ENCODE measurements at places on chromosomes 5 and 9.
A peak's percentile ranks its signal among the peaks of the same experiment; 100 is the strongest.

DNA sequence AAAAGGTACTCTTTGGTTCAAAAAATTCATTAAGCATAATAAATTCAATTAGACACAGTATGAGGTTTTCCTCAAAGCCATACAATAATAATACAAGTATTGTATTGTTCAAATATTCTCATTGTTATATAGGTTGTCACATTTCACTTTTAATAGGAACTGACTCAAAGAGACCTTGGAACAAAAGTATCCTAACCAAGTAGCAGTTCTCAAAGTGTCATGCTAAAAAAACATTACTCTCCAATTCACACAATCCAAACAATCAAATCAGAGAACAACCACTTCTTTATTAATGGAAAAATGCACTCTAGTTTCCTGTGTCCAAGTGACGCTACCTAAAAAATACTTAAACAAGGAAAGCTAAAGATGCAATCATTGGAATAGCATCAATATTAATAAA, 115.4 kb downstream of the DENND1A start:
- no peak for DNase-seq

DNA sequence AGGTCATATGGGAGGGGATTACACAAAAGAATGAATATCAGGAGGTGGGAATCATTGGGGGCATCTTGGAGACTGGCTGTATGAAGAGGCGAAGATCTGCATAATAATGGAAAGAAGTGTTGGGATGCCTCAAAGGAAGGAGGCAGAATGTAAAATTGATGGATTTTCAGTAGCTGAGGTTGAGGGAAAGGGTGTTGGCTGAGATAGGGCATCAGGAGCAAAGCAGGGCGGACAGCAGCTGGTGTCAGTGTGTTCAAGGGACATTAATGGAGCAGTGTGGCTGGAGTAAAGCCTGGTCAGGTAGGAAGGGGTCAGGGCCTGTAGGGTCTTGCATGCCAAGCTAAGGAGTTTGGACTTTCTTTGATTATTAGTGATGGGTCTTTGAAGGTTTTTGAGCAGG, 65.2 kb upstream of the TNFAIP8 start:
- no peak for DNase-seq

DNA sequence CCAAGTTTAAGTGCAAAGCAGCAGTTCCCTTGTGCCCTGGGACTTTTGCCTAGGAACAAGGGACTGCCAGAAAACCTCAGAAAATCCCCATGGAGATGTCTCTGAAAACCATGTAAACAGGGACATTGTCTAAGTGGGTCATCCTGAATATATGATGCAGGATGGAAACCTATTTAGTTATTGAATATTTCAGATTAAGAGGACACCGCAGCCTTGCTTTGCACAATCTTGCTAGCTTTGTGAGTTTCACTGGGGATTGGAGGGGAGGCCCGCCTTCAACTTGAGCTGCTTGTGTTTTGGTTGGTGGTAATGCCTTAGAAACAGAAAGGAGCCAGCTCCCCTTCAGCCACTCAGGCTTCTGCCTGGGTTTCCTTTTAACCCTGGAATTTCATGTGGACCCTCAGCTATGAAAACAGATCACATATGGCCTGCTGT, 112.8 kb downstream of the C9orf152 start:
- no peak for DNase-seq

- DNase-seq: no peak
These were observed 430.4 kb downstream of the CAAP1 start for GRCh38 chr9:26462213-26462612.

- DNase-seq: no peak
These were observed 105.0 kb downstream of the ACTL7B start for GRCh38 chr9:108750661-108751215.

- DNase-seq: no peak
These were observed 101.5 kb downstream of the SEMA5A start for GRCh38 chr5:9444346-9444745.

DNA sequence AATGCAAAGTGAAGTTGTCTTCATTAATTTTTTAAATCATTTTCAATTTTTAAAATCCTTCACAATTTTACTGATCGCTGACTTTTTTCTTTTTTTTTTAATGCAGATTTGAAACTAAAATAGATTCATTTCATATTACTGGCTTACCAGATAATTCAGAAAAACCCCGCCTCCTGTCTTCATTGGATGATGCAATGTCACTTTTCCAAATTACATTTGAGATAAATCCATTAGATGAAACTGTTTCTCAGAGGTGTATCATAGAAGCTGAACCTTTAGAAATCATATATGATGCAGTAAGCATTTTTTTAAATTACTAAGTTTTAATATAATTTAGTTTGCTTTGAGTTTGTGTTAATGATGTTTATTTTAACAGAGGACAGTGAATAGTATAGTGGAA, 60.6 kb downstream of the VPS13A start:
- no peak for DNase-seq

DNA sequence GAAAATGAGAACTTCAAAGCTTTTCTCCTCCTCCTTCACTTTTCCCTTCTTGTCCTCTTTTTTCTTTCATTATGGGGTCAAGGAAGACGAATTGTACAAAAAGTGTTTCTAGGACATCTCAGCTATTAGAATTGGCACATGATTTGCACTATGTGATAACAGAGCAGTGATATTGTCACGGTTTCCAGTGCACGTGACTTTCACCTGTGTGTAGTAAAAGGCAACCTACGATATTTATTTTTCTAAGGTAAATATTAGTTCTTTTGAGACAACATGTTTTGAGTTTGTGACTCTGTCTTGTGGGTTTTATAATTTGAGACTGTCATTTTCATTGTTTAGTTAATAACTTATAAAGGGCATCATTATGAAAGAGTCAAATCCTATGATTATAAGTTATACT, 213.1 kb downstream of the PSAT1 start:
- DNase-seq: no peak

GRCh38 chr9:9319007-9319406, 1293.8 kb downstream of the PTPRD start:
- no peak for DNase-seq

DNA sequence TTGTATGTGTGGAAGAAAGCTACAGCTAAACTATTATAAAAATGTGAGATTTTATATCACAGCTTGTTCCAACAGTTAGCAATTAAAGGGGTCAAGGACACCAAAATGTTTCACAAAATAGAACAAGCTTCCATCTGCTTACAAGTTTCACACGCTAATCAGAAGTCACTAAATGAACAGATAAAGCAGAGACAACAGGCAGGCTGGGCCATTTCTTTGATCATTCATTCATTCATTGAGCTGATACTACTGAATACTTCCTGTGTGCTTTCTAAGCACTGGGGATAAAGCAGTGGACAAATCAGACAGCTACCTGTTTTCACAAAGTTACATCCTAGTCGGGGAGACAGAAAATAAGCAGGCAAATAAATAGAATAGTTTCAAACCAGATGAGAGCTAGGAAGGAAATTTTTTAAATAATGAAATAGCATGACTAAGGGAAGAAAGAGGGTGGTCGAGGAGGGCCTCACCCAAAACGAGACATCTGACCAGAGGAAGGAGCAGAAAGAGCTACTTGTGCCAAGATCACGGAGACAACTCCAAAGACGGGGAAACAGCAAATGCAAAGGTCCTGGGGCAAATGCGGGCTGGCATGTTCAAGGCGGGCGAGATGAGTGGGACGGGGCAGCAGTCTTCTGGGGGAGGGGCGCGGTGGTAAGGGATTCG, 1.2 kb downstream of the MAPK9 start:
- no peak for DNase-seq

DNA sequence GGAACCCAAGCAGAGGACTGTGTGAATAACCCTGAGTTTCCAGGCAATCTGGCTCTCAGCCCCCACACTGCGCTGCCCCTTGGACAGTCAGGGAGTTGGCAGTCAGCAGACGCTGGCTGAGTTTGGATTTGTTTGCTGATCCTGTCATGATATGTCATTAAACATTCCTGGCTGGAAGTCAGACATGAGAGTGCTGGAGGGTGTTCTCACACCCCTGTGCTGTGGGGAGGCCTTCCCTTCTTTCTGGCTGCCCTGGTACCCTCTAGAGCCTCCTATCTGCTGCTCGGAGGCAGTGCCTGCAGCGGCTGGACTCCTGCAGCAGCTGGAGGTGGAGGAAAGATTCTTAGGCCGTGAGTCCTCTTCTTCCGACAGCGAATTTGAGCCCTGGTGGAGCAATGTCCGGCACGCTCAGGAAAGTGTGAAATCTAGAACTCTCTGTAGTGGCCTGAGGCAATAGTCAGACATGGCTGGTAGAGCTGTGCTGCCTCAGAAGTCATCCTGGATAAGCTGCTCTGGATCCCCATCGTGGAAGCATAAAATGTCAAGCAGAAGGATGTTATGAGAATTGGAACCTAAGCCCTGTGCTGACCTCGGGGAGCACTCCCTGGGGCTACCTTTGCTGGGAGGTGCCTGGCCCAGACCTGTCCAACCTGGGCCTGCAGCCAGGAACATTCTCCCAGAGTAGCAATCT, 72.0 kb downstream of the PDE8B start:
- no peak for DNase-seq

DNA sequence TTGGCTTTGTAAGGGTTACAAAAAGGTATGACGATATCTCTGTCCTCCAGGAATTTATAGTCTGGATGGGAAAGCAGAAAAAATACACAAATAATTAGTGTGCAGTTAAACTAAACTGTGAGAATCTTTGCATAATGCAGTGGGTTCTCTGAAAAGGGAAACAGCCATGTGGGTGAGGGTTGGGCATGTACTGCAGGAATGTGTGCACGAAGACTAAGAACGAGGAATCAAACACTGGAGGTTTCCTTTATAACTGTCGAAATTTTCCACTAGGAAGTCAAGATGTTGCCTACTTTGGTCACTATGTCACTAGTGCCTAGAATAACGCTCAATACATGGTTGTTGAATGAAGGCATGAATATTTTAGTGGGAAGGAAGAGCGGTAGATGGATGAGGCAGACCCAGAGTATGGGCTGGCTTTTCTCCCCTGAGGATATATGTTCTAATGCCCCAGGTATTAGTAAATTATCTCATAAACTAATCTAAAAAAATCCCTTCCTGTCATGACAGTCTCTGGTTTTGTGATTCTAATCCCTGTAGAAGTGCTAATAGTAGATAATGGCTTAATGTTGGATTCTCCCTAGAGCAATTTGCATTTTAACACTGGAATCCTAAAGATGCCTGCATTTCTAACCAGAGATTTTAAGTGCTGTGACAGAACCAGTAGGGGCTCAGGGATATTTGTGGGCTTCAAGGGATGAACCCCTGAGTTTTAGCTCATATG, 227.3 kb downstream of the NMUR2 start:
- DNase-seq: no peak

- DNase-seq: peak; percentile 11
These were observed 50.7 kb upstream of the SHB start for GRCh38 chr9:38119560-38120236.

- no peak for DNase-seq
These were observed 35.2 kb downstream of the SLC9A3 start for GRCh38 chr5:488744-489688.

GRCh38 chr5:175686396-175686795, 28.5 kb downstream of the HRH2 start:
- DNase-seq: no peak

GRCh38 chr9:111000202-111000601, 38.1 kb downstream of the LPAR1 start:
- no peak for DNase-seq

DNA sequence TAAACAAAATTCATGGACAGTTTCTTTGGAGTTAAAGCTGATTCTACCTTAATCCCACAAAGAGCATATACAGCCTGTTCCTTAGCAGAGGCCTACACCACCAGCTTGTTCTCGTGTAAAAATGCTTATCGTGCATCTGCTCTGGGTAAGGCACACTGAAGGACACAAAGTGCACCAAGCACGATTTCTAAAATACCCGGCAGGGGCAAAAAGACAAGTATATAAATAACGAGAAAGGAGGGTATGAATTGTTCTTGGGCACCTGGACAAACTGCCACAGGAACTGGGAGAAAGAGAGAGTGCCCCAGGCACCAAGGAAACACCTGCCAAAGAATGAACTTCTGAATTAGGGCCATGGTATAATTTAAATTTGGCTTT, 25.3 kb downstream of the NSUN2 start:
- DNase-seq: no peak

GRCh38 chr5:139787257-139787567, 8.4 kb upstream of the PSD2 start:
- no peak for DNase-seq

DNA sequence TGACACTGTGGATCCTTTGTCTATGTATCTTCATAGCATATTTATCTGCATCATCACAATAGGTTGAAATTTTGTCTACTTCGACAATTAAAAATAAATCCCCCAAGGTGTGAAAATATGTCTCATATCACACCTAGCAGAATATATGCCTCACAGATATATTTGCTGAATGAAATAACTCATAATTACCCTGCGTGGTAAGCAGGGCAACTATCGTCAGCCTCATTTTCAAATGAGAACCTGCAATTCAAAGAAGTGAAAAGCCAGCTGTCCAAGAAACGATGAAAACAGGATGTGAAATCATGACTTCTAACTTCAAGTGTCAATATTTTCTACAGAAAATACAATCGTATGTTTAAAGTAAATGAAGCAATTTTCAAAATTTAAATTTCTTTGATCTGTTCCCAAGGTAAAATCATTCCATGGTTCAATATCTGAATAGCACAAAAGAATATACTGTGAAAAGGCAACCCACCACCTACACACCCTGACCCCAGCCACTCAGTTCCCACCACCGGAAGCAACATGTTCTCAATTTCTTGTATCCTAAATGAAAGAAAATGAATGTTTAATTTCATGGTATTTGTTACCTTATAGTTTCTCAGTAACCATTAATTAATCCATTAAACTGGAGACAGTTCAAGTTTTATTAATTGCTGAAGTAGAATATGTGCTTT, 57.1 kb downstream of the TBCA start:
- DNase-seq: no peak

GRCh38 chr5:173795601-173796000, 92.5 kb upstream of the CPEB4 start:
- no peak for DNase-seq

- no peak for DNase-seq
These were observed 62.7 kb upstream of the PALM2AKAP2 start for GRCh38 chr9:109717342-109717741.

DNA sequence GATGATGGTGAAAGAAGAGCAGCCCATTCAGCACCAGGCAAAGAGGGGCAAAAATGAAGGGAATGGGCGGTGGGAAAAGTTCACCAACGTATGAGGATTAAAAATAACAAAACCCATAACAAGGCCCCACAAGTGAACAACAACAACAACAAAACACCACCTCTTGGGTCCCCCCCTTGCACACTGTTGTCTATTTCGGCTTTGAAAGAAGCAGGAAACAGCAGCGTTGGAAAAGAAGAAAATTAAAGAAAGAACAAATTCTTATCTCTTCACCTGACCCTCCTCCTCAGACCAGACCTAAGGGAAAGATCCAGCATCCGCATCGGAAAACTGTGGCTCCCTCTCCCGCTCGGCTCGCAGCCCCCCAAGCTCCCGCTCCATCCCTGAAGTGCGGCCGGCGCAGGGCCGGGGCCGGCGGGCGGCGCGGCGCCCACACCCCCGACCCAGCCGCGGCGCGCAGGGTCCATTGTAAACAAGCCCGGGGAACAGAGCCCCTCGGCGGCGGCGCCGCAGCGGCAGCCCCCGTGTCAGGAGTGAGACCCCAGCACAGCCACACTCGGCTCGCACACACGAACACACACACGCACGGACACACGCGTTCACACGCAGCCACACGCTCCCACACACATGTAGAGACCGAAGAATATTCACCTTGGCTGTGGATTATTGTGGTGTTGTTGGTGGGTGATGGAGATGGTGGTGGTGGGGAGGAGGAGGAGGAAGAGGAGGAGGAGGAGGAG, 535 bp downstream of the RFX3 start:
- no peak for DNase-seq
